ENCODE measurements at places on chromosomes 2 and 18. TPM values are rescaled to one million over a fixed set of nuclear protein-coding genes. Genes with fewer than 3 reads are reported as not detected.
A peak's percentile ranks its signal among the peaks of the same experiment; 100 is the strongest.

DNA sequence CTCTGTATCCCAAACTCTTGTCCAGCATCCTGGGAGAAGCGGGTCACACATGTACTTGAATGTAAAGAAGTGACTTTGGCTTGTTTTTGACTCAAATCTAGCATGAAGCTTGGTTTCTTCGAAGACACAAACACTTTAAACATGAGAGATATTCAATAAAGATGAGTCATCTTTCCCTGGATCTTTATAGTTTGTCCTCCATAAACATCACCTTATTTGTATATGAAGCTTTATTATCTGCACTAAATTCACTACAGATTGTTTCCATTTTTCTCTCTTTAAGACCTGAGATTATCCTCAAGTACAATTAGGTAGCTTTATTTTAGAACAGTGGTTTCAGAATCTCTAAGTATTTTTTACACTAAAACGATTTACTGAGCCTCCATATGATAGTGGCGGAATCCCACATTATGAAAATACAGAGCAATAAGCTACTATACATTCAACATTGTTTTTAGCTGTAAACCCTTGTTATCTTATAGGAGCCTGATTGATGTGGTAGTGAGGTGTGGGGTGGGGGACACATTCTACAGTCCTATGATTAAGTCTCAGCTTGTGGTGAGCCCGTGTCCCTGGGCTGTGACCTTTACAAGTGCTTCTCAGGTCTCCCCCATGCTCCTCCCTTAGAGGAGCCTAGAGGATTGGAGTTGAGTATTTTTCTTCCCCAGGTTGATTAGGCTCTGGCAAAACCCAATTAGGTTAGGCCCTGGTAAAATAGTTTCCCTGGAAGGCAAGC, 79.6 kb upstream of the RAPGEF4 start:
- H3K4me1 ChIP-seq = no peaks in the 10 kb centered on the region
- DNase-seq = no peak
- H3K4me3 ChIP-seq = no peak overlapping the region
- H3K27me3 ChIP-seq = no peaks in the 10 kb centered on the region

GRCh38 chr2:38230756-38231155, 146.3 kb downstream of the ATL2 start:
- H3K27ac ChIP-seq = no peak overlapping the region
- H3K36me3 ChIP-seq = no peaks in the 10 kb centered on the region
- DNase-seq = no peak
- H3K27me3 ChIP-seq = no peaks in the 10 kb centered on the region
- H3K4me1 ChIP-seq = no peaks in the 10 kb centered on the region
- H3K4me3 ChIP-seq = no peak overlapping the region

GRCh38 chr2:65299246-65299645, 71.6 kb downstream of the ACTR2 start:
- no peaks in the 10 kb centered on the region for H3K27me3 ChIP-seq
- no peaks in the 10 kb centered on the region for H3K36me3 ChIP-seq
- no peak overlapping the region for H3K4me3 ChIP-seq
- peaks cover 34% of the 10 kb centered on the region for H3K4me1 ChIP-seq
- peak overlapping the region; percentile 34 for H3K27ac ChIP-seq

Gene COQ10B
- total RNA-seq = 24.3 TPM

Measured in lower lobe of right lung (tissue), 2 donors.